AG04450 (cell line): ENCODE measurements at places on chromosomes 2 and 18. TPM values are rescaled to one million over a fixed set of nuclear protein-coding genes. Genes with fewer than 3 reads are reported as not detected.

DNA sequence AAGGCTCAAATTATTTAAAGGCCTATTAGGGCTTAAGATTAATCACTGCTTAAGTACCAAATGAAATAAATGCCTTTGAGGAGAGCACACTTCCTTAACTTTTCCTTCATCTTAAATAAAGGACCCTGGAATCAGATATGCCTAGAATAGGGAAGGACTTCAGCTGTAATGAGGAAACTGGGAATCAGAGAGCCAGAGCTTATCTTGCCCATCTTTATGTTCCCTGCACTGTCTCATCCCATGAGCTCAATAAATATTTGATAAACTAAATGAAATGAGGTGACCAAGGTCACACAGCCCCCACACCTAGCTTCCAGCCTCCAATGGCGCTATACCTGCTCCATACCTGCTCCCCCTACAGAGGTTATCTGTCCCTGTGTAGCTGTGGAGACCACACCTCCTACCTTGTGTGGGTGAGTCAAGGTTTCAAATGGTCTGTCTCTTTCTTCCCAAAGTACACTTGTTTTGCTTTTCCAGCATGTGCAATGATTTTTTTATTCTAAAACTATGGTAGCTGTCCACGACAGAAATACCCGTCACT is 23.4 kb upstream of the NEDD4L start:
- no peak for DNase-seq

GRCh38 chr18:55588870-55589595 is 1.0 kb upstream of the TCF4 start:
- DNase-seq: no peak

DNA sequence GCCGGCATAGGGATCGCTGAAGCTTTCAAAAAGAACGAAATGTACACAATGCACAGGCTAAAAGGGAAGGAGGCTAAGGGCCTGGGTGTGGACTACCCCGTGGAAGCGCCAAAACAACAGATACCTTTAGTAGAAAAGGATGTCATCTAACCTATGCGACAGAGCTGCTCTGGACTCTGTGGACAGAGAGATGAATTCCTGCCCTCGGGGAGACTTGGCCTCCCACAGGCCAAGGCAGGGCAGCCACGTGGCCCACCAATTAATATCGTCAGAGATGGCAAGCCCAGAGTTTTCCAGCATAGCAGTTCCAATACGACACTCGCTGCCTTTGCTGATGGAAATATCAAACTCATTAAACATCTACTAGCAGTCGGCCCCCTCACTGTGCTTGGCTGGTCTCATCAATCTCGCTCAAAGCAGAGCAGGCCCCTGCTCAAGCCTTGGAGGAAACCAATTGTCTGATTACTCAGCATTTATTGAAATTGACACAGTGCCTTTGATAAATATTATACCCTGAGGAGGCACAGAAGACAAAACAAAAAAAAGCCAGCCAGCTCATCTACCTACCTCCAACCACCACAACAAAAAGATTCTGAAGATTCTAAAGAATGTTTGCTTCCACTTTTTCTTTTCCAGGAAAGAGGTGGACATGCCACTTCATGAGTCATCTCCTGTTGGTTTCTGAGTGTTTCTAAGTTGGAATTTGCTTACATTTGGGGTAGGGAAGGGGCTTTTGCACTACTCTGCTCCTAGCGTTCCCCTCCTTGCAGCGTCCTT is 79.0 kb upstream of the ACAA2 start:
- DNase-seq: no peak

- DNase-seq: no peak
Measured at GRCh38 chr2:127074358-127074757, 32.6 kb downstream of the BIN1 start.

GRCh38 chr2:58195662-58196061 is 45.5 kb downstream of the FANCL start:
- no peak for DNase-seq

DNA sequence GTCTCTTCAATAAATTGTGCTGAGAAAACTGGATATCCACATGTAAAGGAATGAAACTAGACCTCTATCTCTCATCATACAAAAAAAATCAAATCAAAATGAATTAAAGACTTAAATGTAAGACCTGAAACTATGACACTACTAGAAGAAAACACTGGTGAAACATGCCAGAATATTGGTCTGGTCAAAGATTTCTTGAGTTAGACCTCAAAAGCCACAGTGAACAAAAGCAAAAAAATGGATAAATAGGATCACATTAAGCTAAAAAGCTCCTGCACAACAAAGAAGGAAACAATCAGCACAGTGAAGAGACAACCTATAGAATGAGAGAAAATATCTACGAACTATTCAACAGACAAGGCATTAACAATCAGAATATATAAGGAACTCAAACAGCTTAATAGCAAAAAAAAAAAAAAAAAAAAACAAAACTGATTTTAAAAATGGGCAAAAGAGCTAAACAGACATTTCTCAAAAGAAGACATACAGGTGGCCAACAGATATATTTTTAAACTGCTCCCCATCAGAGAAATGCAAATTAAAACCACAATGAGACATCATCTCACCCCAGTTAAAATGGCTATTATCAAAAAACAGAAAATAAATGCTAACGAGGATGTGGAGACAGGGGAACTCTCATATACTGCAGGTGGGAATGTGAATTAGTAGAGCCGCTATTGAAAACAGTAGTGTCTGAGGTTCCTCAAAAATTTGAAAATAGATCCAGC is 66.3 kb downstream of the NCKAP1 start:
- no peak for DNase-seq

- DNase-seq: no peak
Measured at GRCh38 chr2:218891275-218892135, 10.9 kb downstream of the WNT10A start.

GRCh38 chr18:7898181-7898580 is 331.1 kb downstream of the PTPRM start:
- DNase-seq: no peak

DNA sequence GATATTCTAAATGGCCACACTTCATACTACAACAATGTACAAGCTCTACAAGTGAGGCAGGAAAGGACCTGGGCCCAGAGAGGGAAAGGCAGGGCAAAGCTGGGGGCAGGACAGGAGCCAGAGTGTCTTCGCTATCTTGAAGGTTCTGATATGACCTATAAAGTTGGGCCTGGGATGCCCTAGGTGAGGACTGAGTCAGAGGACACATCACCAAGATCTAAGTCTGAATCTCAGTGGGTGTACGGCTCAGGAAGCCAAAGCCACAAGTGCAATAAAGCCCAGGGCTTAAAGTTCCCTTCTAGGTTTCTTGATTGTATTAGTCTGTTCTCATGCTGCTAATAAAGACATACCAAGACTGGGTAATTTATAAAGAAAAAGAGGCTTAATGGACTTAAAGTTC is 219.1 kb downstream of the ALK start:
- DNase-seq: no peak

- no peak for DNase-seq
Measured at GRCh38 chr2:112661656-112662305, 16.0 kb downstream of the SLC20A1 start.

KRTCAP3 gene
- 0.32 and 0.60 TPM in 2 replicates for polyA plus RNA-seq

ZNF804A gene
- 3.5 and 6.2 TPM in 2 replicates for polyA plus RNA-seq
